ENCODE measurements at places on chromosomes 5 and 9. TPM values are rescaled to one million over a fixed set of nuclear protein-coding genes. Genes with fewer than 3 reads are reported as not detected.

DNA sequence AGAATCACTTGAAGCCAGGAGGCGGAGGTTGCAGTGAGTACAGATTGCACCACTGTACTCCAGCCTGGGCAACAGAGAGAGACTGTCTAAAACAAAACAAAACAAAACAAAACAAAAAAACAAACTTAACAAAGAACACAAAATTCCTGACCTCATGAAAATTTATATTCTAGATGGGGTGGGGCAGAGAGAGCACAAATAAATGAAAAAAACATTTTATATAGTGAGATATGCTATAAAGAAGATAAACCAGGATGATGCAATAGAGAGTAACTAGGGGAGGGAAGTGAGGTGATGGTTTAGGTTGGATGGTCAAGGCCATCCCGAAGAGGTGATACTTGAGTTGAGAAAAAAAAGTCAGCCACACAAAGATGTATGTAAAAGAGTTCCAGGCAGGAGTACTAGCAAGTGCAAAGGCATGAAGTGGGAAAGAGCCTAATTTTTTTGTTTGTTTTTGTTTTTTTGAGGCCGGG, 10.2 kb upstream of the LARS1 start:
- no peaks in the 10 kb centered on the region for H3K4me1 ChIP-seq
- no peaks in the 10 kb centered on the region for H3K36me3 ChIP-seq
- no peaks in the 10 kb centered on the region for H3K27me3 ChIP-seq
- no peak for DNase-seq

GRCh38 chr9:133490201-133490681, 11.3 kb upstream of the SLC2A6 start:
- DNase-seq = no peak
- H3K27ac ChIP-seq = no peak overlapping the region
- H3K27me3 ChIP-seq = no peaks in the 10 kb centered on the region
- H3K36me3 ChIP-seq = no peaks in the 10 kb centered on the region

The WNT8A gene
- total RNA-seq = not detected

The FAM153A gene
- total RNA-seq = 0.61 TPM

The CDO1 gene
- 21.9 TPM for total RNA-seq

Measured in gastrocnemius medialis (tissue), 4 donors.